ENCODE measurements at places on chromosomes 1 and 21.

GRCh38 chr21:31554511-31555022, 104.9 kb upstream of the SOD1 start:
- DNase-seq, result no peak

GRCh38 chr21:41367301-41367944, 5.6 kb downstream of the MX2 start:
- no peak for DNase-seq

- no peak for DNase-seq
Measured at GRCh38 chr1:29586991-29587745, 350.8 kb downstream of the PTPRU start.

GRCh38 chr1:107378866-107379265, 238.0 kb downstream of the NTNG1 start:
- DNase-seq, result no peak

DNA sequence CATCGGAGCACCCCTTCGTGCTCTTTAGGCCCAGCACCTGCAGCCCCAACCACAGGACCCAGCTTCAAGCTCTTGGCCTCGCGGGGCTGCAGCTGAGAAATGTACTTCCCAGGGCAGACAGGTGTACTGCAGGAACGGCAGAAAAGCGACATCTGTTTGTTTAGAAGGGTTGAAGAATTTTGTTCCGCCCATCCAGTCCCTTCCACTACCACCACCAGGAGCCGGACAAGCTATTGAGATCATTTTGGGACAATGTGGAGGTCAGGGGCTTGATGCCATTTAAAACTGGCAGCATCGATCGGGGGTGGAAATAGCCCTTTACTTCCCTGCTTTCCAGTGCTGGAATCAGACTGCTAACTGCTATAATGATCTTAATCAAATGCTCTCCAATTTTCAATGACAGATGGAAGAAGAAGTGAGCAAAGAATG, 1.7 kb downstream of the SERTAD4 start:
- no peak for DNase-seq

All from HT-29 (cell line).